HT-29 (cell line): ENCODE measurements at places on chromosomes 2 and 18. TPM values are rescaled to one million over a fixed set of nuclear protein-coding genes. Genes with fewer than 3 reads are reported as not detected.

ALLC gene
- not detected in 2 replicates for total RNA-seq

GRCh38 chr2:23446916-23447315 lies 61.9 kb downstream of the KLHL29 start:
- no peak for DNase-seq

GRCh38 chr18:42052122-42052708 lies 97.2 kb downstream of the PIK3C3 start:
- DNase-seq, result no peak

GRCh38 chr2:67833632-67834031 lies 229.2 kb downstream of the C1D start:
- no peak for DNase-seq

CENPA gene
- total RNA-seq, result 18.3 and 26.9 TPM in 2 replicates

- DNase-seq, result no peak
Measured at GRCh38 chr2:214742119-214742518, 67.4 kb downstream of the BARD1 start.
